ENCODE measurements at places on chromosomes 3 and 15. TPM values are rescaled to one million over a fixed set of nuclear protein-coding genes. Genes with fewer than 3 reads are reported as not detected.

GRCh38 chr3:61648481-61648880 lies 87.1 kb downstream of the PTPRG start:
- no peak for DNase-seq

DNA sequence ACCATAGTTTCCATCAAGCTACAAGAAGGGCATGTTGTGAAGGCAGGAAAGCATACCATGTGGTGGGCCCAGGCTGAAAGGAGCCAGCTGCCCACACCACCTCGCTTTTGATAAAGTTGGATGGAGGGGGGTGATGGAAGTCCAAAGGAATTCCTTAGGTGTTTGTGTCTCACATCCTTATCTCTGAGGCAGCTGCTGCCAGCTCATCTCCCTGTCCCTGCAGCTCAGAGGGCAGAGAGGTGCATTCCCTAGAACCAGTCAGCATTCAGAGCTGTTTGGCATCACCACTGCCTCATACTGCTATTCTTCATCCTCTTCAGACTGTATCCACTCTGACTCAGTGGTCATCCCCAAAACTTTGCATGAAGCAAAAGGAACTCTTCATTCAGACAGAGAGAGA lies 141.5 kb upstream of the BFSP2 start:
- no peak for DNase-seq

GRCh38 chr3:123163141-123163540 lies 38.6 kb upstream of the SEC22A start:
- no peak for DNase-seq

SLC12A1 gene
- 0.85 TPM for total RNA-seq

CKMT1A gene
- total RNA-seq, result not detected
